Sciatic nerve (tissue), 2 donors: ENCODE measurements at places on chromosomes 13 and 19. TPM values are rescaled to one million over a fixed set of nuclear protein-coding genes. Genes with fewer than 3 reads are reported as not detected.

The IRS2 gene
- total RNA-seq, result 24.7 TPM

DNA sequence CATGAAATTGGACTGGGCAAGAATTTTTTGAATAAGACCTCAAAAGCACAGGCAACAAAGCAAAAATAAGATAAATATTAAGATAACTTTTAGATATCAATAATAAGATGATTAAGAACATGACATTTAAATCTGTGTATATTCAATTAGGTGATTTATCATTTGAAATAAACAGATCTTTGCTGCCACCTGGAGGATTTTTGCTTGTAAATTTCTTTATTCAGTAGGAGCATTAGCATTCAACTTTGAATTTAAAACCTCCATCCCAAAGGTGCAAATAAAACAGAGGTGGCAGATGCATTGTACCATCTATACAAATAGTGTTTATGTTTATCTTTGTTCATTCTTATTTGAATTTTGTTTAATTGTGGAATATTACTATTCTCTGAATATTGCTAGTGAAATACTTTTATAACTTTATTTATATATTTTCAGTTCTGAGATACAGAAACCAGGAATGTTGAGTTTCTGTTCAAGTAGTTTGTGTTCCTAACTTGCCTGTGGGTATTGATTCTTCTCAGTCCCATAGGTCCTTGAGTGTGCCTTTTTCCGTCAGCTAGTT is 20.9 kb downstream of the COG6 start:
- no peak for DNase-seq

- peak; percentile 50 for DNase-seq
These were observed 2.3 kb downstream of the ARHGAP35 start for GRCh38 chr19:46862974-46863632.

DNA sequence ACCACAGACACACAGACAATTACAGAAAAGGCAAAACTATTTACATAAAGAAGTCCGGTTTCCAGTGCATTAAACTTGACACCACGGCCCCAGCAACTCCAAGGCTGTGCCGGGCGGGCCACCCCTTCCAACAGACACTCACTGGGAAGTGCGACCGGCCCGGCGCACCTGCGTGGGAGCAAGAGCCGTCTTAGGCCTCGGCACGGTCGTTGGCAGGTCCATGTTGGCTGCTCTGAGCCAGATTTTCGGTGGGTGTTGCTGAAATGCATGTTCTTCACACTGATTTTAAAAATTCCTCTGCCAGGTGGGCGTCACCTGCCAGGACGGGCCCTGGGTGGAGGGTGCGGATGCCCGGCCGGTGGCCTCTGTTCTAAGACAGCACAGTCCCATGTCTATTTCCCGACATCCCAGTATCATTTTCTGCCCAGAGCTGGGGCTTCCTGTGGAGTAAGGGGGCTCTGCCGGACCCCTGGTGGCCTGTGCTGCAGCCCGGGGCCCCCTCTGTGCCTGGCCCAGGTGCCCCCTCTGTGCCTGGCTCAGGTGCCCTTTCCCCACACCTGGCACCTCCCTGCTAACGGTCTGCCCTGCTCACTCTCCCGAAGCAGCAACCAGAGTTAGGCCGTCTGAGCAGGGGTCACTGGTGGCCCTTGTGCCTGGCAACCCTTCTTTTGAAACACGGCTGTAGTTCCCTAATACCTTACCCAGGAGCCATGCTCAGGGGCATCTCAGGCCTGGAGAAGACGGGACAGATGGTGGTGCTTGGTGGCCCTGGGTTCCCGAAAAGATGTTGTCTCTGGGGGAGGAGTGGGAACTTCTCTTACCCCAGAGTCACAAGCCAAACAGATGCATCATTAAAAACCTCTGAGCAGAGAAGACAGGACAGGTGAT is 9.2 kb downstream of the TMEM255B start:
- DNase-seq, result peak; percentile 33

- no peak for DNase-seq
These were observed 362.3 kb downstream of the COG6 start for GRCh38 chr13:40017662-40018262.

DNA sequence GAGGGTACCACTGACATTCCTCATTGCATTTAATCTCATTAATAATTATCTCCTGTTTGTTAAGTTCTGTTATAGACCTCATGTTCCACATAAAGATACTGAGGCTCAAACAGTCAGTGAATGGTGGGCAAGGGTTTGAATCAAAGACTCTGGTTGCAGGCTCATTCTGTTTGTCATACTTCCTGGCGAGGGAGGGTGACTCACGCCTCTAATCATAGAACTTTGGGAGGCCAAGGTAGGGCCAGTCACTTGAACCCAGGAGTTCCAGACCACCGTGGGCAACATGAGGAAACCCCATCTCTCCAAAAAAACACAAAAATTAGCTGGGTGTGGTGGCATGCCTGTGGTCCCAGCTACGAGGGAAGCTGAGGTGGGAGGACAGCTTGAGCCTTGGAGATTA is 220.7 kb upstream of the MIR17HG start:
- no peak for DNase-seq

The FBXO27 gene
- total RNA-seq, result 13.4 TPM

- DNase-seq, result no peak
These were observed 71.7 kb downstream of the TUBGCP3 start for GRCh38 chr13:112516218-112516617.

DNA sequence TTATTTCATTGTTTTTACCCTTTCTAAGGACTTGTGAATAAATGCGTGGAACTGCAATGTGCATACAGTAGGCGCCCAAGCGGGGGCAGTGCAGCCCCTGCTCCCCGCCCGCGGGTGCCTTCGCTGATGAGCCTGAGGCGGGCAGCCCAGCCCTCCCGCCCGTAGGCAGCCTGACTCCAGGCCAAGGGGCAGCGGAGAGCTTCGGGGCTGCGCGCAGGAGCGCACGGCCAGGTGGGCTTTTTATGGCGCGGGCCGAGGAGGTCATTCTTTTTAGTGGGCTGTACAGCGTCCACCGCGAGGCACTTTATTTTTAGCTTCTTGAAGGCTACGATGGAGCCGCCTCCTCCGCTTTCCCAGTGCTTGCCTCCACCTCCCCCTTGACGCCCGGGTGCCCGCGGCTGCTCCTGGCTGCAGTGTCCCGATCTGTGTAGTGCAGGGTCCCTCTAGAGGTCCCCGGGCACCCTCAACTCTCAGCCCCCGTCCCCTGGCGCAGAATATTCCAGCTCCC is 60.5 kb downstream of the CCNE1 start:
- no peak for DNase-seq

DNA sequence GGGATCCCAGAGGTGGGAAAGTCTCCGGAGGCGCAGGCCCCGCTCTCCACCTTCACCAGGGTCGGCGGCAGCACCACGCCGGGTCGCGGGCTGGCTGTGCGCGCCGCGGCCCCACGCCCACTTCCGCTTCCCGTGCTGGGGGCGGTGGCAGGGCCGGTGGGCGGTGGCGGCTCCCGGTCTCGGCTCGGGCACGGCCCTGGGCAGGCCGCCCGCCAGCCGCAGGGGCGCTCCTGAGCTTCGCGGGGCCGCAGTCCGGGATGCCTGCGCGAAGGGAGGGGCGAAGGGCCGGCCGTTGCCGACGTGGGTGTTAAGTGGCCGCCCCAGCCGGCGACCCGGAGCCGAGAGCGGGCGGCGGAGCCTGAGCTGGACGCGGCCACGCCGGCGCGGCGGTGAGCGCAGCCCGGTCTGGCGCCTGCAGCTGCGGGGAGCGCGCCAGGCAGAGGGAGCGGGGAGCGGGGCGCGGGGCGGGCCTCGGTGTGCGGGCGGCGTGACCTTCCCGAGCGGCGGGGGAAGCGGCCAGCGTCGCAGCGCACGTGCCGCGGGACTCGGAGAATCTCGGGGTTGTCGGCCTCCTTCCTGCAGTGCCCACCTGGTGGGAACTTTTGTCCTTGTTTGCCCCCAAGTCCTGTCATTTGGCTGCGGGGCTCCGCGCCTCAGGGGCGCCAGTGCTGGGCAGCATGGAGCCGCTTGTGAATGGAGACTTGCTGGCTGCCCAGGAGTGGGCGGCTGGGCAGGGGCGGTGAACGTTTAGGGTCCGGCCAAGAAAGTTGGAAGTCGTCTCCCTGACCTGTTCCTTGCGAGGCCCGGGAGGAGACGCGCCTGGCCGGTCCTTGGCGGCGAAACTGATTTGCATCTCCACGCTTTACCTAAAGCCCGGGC is at the start of gene SLC25A15:
SLC25A15 (plus strand) TSS at position 337 of the 879 bp plus-strand sequence. CDS start 3,616 bp downstream, outside the sequence.
- DNase-seq, result peak; percentile 81

The ZNF530 gene
- 3.2 TPM for total RNA-seq

GRCh38 chr19:10088949-10089554 is 2.9 kb downstream of the SHFL start:
- DNase-seq, result no peak

DNA sequence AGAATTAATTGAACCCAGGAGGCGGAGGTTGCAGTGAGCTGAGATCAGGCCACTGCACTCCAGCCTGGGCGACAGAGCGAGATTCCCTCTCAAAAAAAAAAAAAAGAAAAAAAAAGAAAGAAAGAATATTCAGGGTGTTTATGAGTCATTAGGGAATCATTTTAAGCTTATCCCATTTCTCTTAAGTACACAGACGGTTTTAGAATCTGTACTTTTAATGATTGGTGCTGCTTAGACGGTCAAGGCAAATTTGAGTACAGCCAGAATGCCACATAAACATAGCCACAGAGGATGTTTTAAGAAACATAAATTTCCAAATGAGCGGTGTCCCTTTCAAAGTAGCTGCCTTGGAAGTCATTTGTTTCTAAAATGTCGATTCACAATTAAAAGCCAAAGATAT is 2.6 kb downstream of the SPRYD7 start:
- no peak for DNase-seq
